ENCODE measurements at places on chromosomes 16 and 17. TPM values are rescaled to one million over a fixed set of nuclear protein-coding genes. Genes with fewer than 3 reads are reported as not detected.

The DHRS7C gene
- not detected for total RNA-seq

The ARL17B gene
- 3.8 TPM for total RNA-seq

The ITGAL gene
- 0.17 TPM for total RNA-seq

The TBC1D3 gene
- total RNA-seq = not detected

The GGNBP2 gene
- total RNA-seq = 63.4 TPM

The TMC6 gene
- 1.3 TPM for total RNA-seq

The ZNF207 gene
- total RNA-seq = 90.4 TPM

The MYH2 gene
- total RNA-seq = not detected

The AXIN2 gene
- 1.9 TPM for total RNA-seq

The CCR7 gene
- 0.26 TPM for total RNA-seq

The TP53TG3B gene
- total RNA-seq = not detected

The SLC16A6 gene
- 0.17 TPM for total RNA-seq

The NPIPB9 gene
- 0.72 TPM for total RNA-seq

The HOXB8 gene
- total RNA-seq = not detected

The CHST6 gene
- total RNA-seq = 2.1 TPM

The KRTAP4-4 gene
- total RNA-seq = not detected

The KIF18B gene
- total RNA-seq = 1.1 TPM

The MSLN gene
- total RNA-seq = not detected

The KRT32 gene
- not detected for total RNA-seq

The ANKRD40CL gene
- total RNA-seq = not detected

The WNT9B gene
- total RNA-seq = not detected

The CSH1 gene
- not detected for total RNA-seq

The MMP25 gene
- not detected for total RNA-seq

The ZNF263 gene
- total RNA-seq = 41.4 TPM

The ADORA2B gene
- 28.2 TPM for total RNA-seq

The OR1A2 gene
- total RNA-seq = not detected

The PYDC1 gene
- not detected for total RNA-seq

The TOX3 gene
- total RNA-seq = not detected

The CTRB1 gene
- total RNA-seq = not detected

The CPHXL2 gene
- total RNA-seq = not detected

The CNTNAP1 gene
- total RNA-seq = 112 TPM

The MBTPS1 gene
- 163 TPM for total RNA-seq

The CD300LB gene
- not detected for total RNA-seq

The EVPLL gene
- total RNA-seq = not detected

The PIMREG gene
- 15.2 TPM for total RNA-seq

The LPCAT2 gene
- 16.2 TPM for total RNA-seq

The ZFPM1 gene
- total RNA-seq = 2.8 TPM

The PARD6A gene
- 2.2 TPM for total RNA-seq

The DVL2 gene
- total RNA-seq = 79.4 TPM

The DOC2B gene
- total RNA-seq = not detected

The WNT3 gene
- 1.0 TPM for total RNA-seq

The KRT12 gene
- total RNA-seq = not detected

The CTCF gene
- 16.6 TPM for total RNA-seq

The GP1BA gene
- not detected for total RNA-seq

The CMTM2 gene
- not detected for total RNA-seq

The CCL16 gene
- total RNA-seq = not detected

The HCRT gene
- not detected for total RNA-seq

The MEOX1 gene
- total RNA-seq = 0.07 TPM

The TBC1D16 gene
- 51.9 TPM for total RNA-seq

The ZNF319 gene
- 7.1 TPM for total RNA-seq

The PLXDC1 gene
- 3.5 TPM for total RNA-seq

The ARL5C gene
- not detected for total RNA-seq

The PRAC1 gene
- total RNA-seq = not detected

The KRT40 gene
- not detected for total RNA-seq

The MYL11 gene
- total RNA-seq = not detected

The LRRC36 gene
- total RNA-seq = not detected

The GLTPD2 gene
- not detected for total RNA-seq

The TANC2 gene
- 59.9 TPM for total RNA-seq

The CAVIN1 gene
- 538 TPM for total RNA-seq

The MMP2 gene
- total RNA-seq = 1,577 TPM
